Activated T-helper 2 cell treated with anti-CD3 and anti-CD28 coated beads, Interferon-gamma antibody, Interleukin-2, Interleukin-4, amounts not matched to agents 10 μg/mL and 5 μg/mL and 100 μg/mL, durations not matched to agents 14 hours and 24 hours and 36 hours (primary cell): ENCODE measurements at places on chromosomes 4 and X.

DNA sequence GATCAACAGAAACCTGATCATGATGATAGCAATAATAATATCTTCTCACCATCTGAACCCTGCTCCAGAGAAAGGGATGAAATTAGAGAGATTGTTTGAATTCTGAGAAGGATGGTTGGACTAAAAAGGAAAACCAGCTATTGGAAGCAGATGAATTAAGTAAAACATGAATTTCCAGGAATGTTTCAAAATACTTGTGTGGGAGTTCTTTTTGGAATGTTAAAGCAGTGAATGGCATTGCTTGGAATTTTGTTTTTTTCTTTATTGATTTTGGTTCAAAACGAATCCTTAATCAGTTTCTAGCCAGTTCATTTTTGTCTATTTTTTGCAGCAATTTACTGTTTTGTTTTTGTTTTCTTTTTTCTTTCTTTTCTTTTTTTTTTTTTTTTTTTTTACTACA, 150.3 kb downstream of the NHS start:
- H3K4me3 ChIP-seq = no peak overlapping the region
- peaks cover 2% of the 10 kb centered on the region for H3K4me1 ChIP-seq
- no peak overlapping the region for H3K27ac ChIP-seq
- no peaks in the 10 kb centered on the region for H3K27me3 ChIP-seq

- H3K27me3 ChIP-seq = no peaks in the 10 kb centered on the region
- no peaks in the 10 kb centered on the region for H3K36me3 ChIP-seq
- H3K4me1 ChIP-seq = no peaks in the 10 kb centered on the region
- no peak for DNase-seq
These were observed 10.4 kb downstream of the PRSS48 start for GRCh38 chr4:151287409-151287808.

DNA sequence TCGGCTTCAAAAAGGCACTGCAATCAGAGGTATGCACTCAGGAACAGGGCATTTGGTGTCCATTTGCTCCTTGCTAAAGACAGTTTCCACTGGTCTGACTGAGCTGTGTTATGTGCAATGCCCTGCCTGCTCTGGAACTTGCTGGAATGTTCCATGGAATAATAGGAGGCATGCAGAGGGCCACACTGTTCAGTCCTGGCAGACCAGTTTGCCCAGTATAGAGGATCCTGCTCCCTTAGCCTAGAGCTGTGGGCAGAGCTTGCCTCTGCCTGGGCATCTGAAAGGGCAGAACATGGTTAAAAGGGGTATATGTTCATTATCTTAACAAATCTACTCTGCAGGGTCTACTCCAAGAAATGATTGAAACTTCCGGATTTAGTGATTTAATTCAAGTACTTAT, 27.8 kb upstream of the CD99L2 start:
- no peaks in the 10 kb centered on the region for H3K36me3 ChIP-seq
- no peak for DNase-seq
- H3K4me3 ChIP-seq = no peak overlapping the region
- no peak overlapping the region for H3K27ac ChIP-seq

GRCh38 chr4:97279391-97279790, 863.9 kb downstream of the STPG2 start:
- H3K4me3 ChIP-seq = no peak overlapping the region
- H3K36me3 ChIP-seq = no peaks in the 10 kb centered on the region
- DNase-seq = no peak

DNA sequence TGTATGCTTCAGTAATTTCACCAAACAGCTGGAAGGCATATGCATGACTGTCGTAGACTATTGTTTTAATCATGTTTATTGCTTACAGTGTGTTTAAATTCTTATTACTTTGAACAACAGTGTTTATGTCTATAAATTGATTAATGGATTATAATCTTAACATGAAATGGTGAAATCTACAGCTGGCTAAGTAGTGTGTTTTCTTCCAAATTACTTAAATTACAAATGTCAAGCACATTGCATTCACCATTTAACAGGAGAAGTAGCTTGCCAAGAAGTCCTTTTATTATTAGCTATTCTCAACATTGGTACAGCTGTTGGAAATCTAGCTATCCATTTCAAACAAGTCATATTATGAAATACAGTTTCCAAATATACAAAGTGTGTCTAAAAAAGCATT, 849.3 kb upstream of the PCDH10 start:
- DNase-seq = no peak
- H3K4me1 ChIP-seq = no peaks in the 10 kb centered on the region
- no peak overlapping the region for H3K27ac ChIP-seq
- no peaks in the 10 kb centered on the region for H3K27me3 ChIP-seq
- H3K36me3 ChIP-seq = no peaks in the 10 kb centered on the region

- no peak overlapping the region for H3K27ac ChIP-seq
- H3K27me3 ChIP-seq = no peaks in the 10 kb centered on the region
- H3K4me1 ChIP-seq = no peaks in the 10 kb centered on the region
- H3K4me3 ChIP-seq = no peak overlapping the region
- DNase-seq = no peak
These were observed 560.8 kb upstream of the ATOH1 start for GRCh38 chr4:93267747-93268146.

DNA sequence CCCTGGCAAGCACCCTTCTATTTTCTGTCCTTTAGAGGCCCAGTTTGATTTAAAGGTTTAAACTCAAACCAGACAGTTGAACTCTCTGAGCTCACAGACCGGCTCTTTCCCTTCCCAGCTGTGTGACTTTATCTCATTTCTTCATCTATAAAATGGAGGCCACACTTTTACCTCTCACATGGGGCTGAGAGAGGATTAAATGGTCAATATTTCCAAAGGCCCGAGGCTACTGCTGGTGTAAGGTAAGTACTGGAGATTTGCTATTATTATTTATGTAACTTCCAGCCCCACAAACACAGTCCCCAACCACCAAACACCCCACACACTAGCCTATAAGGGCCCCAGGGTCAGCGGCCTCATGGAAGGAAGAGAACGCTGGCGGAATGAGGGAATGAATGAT, 13.6 kb upstream of the CYTL1 start:
- H3K27ac ChIP-seq = no peak overlapping the region
- no peak for DNase-seq
- H3K36me3 ChIP-seq = no peaks in the 10 kb centered on the region
- no peaks in the 10 kb centered on the region for H3K27me3 ChIP-seq
- peaks cover 7% of the 10 kb centered on the region for H3K4me1 ChIP-seq
- H3K4me3 ChIP-seq = no peak overlapping the region

DNA sequence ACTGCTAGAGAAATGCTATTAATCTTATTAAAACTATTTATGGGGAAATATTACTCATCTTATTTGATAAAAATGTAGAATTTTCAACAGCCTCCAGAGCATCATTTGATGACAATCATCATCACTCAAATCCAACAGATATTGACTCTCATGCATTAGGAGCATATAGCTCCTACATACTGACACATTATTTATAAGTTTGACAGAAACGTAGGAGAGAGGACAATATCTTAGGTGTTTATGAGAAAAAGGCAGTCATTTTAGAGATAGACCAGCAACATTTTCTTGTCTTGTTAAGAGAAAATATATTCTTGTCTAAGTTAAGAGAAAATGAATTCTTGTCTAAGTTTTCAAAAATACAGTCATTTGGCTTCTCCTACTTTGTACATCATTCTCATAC, 2550.2 kb downstream of the PCDH7 start:
- no peak overlapping the region for H3K4me3 ChIP-seq
- DNase-seq = no peak
- no peaks in the 10 kb centered on the region for H3K36me3 ChIP-seq

DNA sequence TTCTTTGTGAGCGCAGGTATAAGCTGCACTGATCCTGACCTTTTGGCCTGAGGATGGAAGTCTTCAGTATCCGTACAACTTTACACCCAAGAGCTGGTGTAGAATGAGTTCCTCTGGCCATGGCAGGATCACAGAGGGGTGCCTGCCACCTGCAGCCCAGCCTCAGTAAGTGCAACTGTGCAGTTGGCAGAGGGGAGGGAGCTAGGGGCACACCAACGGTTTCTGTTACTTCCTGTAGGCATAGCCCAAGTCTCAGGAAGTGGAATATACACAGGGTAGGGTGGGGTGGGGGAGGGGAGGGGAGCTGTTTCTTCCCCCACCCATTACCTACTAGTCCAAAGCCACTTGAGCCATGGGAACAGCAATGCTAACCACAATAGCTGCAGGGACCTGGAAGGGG, 85.4 kb upstream of the GBA3 start:
- no peak overlapping the region for H3K4me3 ChIP-seq
- H3K36me3 ChIP-seq = no peaks in the 10 kb centered on the region
- peak; percentile 53 for DNase-seq
- H3K27me3 ChIP-seq = peaks cover 2% of the 10 kb centered on the region
- peaks cover 42% of the 10 kb centered on the region for H3K4me1 ChIP-seq

- no peaks in the 10 kb centered on the region for H3K27me3 ChIP-seq
- H3K4me1 ChIP-seq = peaks cover 72% of the 10 kb centered on the region
- peak overlapping the region; percentile 94 for H3K27ac ChIP-seq
These were observed 773 bp downstream of the DAPP1 start for GRCh38 chr4:99817309-99817890.
